Right renal cortex interstitium (tissue), 3 donors: ENCODE measurements at places on chromosomes 6 and 20. TPM values are rescaled to one million over a fixed set of nuclear protein-coding genes. Genes with fewer than 3 reads are reported as not detected.

DNA sequence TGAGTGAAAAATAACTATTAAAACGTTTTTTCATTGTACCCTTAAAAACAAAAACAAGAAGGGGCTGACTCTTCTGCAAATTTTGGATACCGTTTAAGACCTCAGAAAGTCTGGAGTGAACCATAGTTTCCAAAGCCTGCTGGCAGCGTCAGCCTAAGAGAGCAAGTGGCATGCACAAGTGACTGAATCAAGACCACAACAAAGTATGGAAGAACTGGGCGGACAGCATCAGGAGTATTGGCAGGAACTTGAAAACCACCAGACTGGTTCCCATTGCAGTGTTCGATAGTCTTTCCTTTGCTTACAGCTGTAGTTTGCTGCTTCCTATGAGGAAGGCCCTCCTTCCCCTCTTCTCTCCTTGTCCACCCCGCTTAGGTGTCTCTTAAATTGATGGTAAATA, 33.7 kb upstream of the MYLIP start:
- DNase-seq = no peak

- DNase-seq = no peak
Measured at GRCh38 chr20:58086763-58087561, 141.5 kb downstream of the ANKRD60 start.

- no peak for DNase-seq
Measured at GRCh38 chr6:116536216-116536621, 9.3 kb downstream of the TRAPPC3L start.

GRCh38 chr6:25454136-25454535, 175.0 kb downstream of the CARMIL1 start:
- no peak for DNase-seq

ZSCAN23 gene
- 16.1 TPM for polyA plus RNA-seq

PGM3 gene
- 44.5 TPM for polyA plus RNA-seq

LY6G6F gene
- polyA plus RNA-seq = 0.98 TPM

EPPIN gene
- polyA plus RNA-seq = 0.36 TPM

RIPPLY2 gene
- 0.10 TPM for polyA plus RNA-seq
